ENCODE measurements at places on chromosomes 5 and 9.

GRCh38 chr5:115787426-115787825 lies 29.0 kb downstream of the CDO1 start:
- DNase-seq: no peak

GRCh38 chr9:111890334-111890733 lies 6.3 kb upstream of the UGCG start:
- no peak for DNase-seq

GRCh38 chr9:22813529-22813928 lies 366.9 kb downstream of the DMRTA1 start:
- no peak for DNase-seq

DNA sequence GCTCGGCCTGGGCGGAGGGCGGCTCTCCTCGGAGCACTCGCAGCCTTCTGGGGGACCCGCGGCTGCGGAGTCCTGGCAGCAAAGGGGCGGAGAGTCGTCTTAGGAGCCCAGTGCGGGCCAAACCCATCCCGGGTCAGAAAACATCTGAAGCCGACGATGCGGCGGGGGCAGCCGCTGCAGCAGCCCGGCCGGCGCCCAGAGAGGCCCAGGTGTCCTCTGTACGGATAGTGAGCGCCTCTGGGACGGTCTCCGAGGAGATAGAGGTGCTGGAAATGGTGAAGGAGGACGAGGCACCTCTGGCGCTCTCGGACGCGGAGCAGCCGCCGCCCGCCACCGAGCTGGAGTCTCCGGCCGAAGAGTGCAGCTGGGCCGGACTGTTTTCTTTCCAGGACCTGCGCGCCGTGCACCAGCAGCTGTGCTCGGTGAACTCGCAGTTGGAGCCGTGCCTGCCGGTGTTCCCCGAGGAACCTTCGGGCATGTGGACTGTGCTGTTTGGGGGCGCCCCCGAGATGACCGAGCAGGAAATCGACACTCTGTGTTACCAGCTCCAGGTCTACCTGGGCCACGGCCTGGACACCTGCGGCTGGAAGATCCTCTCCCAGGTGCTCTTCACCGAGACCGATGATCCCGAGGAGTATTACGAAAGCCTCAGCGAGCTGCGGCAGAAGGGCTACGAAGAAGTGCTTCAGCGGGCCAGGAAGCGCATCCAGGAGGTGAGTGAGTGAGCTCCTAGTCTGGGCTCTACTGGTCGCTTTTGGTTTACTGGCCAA lies 1.2 kb downstream of the JMY start:
- DNase-seq: no peak

- no peak for DNase-seq
These were observed 113.3 kb upstream of the SPATA31D4 start for GRCh38 chr9:81814794-81815464.

- no peak for DNase-seq
These were observed 26.5 kb upstream of the MROH2B start for GRCh38 chr5:41097642-41098041.

DNA sequence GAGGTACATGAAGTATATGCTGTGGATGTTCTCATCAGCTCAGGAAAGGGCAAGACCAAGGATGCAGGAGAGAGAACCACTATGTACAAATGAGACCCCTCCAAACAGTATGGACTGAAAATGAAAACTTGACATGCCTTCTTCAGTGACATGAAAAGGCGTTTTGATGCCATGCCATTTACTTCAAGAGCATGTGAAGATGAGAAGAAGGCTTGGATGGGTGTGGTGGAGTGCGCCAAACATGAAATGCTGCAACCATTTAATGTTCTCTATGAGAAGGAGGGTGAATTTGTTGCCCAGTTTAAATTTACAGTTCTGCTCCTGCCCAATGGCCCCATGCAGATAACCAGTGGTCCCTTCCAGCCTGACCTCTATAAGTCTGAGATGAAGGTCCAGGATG lies 47.7 kb downstream of the SEMA4D start:
- DNase-seq: no peak

- no peak for DNase-seq
These were observed 19.8 kb upstream of the NUDT12 start for GRCh38 chr5:103582364-103582763.

- DNase-seq: no peak
These were observed 172.5 kb downstream of the FAM114A2 start for GRCh38 chr5:153866176-153866575.

- DNase-seq: no peak
These were observed 649.3 kb upstream of the WWC1 start for GRCh38 chr5:167642181-167642580.

DNA sequence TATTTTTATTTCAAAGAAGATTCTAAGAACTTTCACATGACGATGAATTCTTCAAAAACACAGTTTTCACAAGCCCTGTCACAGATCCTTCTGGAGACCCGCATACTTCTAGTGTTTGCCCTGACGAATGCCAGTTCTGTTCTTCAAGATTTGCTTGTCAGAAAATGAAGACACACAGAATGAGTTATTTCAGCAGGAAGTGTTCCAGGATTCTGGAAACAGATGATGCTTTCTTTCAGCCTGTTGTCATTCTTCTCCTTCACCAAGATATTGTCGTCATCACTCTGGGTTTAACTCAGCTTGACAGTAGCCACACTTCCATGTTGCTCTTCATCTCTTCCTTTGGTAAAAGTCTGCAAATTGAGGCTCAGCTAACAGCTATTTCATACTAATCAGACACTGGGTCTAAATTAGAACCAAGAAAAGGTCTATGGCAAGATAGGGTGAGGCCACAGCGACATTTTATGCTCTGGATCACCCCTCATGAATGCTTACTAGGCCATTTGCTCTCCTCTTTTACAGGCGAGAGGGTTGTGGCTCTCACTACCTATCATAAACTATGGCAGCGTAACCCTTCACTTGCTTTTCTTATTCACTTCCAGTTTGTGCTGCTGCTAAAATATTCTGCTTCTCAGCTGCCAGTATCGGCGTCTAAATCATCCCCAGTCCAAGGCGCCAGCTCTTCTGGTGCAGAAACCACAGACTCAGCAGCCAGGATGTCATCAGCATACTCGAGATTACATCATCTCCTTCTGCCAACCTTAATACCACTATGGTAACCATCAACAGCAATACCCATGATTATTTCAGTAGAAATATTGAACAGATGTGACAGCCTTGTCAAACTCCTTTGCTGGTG lies 159.6 kb upstream of the TBCA start:
- DNase-seq: no peak

DNA sequence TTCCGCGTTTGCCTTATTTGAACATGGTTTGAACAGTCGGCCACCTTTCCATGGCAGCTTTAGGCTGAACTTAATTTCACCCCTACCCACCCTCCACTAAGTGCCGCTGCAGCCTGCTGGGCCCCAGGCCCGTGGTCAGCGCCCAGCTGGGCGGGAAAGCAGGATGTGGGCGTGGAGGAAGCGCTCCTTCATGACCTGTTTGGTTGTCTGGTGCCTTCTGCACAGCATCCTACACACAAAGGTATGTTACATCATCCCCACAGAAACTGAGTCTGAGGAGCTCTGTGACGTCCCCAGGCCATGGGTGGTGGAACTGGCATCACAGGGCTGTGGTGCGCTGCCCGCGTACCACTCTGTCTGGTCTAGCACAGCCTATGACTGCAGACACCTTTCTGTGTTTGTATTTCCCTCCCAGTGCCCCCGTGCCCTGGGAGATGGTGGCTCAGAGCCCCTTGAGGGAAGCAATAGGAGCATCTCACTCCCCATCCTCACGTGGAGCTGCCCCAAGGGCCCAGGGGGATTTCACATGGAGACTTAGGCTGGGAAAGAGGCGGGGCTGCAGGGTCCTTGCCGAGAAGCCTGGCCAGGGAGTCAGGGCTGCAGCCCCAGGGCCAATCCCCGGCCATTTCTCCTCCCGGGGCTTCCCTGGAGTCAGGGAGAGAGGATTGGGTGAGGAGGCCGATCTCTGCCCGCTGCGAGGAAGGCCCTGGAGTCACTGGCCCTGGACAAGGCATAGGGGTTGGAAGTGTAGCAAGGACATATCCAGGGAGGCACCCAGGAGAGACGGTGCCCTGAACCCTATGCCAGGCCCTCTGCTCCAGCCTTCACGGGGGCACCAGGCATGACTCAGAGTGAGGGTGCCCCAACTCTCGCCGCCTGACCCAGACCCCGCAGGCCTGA lies 37.5 kb upstream of the SUSD3 start:
- no peak for DNase-seq

DNA sequence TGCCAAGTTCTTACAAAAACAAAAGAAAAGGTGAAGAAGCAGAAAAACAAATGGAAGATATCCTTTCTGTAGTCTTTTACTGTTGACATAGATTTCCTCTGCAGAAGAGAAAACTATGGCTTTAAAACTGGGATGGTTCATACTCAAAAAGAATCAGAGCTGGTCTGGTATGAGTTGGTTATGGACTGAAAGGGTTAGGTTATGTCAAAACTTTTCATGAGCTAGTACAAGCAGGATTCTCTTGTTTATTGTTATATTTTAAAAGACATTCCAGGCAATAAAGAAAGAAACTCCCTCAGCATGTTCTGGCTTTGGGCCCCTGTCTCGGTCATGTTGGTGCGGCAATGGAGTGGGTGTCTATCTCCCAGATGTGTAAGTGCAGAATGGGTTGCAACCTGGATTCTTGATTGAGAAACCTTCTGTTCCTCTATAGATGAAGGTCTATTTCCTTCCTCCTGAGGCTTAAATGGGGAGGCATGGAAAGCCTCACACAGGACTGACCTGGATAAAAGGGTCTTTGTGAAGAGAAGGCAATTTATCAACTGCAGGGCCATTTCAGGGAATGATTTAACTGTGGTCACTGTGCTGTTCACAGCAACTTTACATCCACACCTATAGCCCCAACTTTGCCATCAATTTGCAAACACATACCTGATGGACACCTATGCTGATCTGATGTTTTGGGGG lies 209.6 kb upstream of the TNC start:
- DNase-seq: no peak

DNA sequence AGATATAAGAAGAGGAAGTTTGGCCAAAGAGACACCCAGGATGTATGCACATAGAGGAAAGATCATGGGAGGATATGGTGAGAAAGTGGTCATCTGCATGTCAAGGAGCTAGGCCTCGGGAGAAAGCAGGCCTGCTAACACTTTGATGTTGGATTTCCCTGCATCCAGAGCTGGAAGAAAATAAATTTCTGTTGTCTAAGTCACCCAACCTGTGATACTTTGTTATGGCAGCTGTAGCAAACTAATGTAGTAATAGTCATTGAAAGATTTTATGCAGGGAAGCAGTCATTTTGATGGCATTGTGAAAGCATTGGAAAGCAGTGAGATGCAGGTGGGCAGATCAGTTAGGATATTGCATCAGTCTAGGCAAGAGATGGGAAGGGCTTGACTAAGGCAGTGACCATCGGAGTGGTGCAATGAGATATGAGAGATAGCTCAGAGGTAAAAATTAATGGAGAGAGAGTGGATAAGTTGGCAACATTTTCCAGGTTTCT lies 24.5 kb upstream of the FOCAD start:
- no peak for DNase-seq

DNA sequence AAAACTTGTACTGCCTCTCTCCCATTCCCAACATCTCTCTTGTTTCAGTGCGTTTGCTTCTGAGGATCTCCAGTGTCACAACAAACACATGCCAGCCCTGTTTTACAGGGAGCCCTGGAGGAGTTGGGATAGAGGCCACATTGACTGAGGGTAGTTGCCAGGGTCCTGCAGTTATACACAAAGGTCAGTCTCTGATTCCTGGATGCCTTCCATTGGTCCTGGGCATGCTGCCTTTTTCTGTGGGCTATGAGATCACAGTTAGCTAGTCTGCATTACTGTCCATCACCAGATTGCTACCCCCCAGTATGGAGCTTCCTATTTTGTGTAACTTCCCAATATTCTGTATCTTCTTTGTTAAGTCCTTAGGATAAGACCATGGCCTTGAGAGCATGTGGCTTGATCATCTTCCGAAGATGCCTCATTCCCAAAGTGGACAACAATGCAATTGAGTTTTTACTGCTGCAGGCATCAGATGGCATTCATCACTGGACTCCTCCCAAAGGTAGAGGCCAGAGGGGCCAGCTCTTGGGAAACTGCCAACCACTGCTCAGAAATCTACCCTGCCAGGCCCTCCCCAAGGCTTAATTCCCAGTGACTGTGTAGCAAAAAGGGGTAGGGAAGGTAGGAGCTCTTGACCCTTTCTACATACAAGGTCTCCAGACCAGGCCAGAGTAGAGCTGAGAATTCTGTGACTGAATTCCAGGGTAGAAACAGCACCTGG lies 9.5 kb downstream of the NUDT2 start:
- DNase-seq: no peak

GRCh38 chr9:69153707-69154521 lies 20.2 kb upstream of the TJP2 start:
- no peak for DNase-seq
